ENCODE measurements at places on chromosomes 1 and 21.

GRCh38 chr1:25091658-25092057 lies 140.6 kb downstream of the SYF2 start:
- no peak for DNase-seq

DNA sequence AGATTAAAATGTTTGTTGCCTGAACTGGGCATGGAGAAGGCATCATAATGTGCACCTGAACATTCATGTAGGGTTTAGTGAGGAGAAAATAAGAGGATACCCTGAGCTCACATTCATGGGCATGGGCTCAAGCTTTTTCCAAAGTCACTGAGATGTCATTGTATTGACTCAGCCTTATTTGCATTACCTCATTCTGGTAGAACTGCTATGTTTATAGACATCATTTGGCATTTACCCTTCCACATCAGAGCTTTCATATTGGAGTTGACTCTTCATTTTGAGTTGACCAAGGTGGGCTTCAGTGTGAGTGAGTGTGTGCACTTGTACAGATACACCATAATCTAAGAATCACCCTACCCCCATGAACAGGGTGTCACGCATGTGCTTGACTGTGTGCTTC lies 143.2 kb downstream of the PBX1 start:
- DNase-seq, result no peak

DNA sequence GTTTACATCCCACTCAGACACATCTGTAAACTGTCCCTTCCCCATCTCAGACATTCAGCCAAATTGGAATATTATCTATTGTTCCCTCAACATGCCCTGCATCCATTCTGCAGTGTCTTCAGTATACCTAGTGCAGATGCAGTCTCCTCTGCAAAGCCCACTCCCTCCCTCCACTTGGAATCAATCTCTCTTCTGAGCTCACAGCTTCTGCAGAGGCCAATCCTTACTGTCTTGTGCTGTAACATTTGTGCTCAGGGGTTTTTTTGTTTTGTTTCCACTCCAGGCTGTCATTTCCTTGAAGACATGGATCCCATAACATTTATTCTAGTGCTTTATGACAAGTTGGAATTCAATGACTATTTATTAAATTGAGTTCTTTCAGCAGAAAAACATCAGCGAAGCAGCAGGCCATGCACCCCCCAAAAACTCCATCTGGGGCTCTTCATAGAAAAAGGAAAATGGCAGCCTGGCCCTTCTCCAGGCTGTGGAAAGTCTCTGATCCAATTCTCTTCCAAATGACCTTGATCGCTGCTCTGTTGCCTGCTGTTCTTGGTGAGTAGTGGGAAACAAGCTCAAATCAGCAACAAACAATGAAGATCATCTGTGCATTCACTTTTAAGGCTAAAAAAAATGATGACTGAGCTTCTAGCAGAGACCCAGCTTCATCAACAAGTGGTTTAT lies 8.7 kb downstream of the C4BPA start:
- DNase-seq, result no peak

GRCh38 chr21:18265944-18266343 lies 21.3 kb downstream of the CHODL start:
- no peak for DNase-seq

DNA sequence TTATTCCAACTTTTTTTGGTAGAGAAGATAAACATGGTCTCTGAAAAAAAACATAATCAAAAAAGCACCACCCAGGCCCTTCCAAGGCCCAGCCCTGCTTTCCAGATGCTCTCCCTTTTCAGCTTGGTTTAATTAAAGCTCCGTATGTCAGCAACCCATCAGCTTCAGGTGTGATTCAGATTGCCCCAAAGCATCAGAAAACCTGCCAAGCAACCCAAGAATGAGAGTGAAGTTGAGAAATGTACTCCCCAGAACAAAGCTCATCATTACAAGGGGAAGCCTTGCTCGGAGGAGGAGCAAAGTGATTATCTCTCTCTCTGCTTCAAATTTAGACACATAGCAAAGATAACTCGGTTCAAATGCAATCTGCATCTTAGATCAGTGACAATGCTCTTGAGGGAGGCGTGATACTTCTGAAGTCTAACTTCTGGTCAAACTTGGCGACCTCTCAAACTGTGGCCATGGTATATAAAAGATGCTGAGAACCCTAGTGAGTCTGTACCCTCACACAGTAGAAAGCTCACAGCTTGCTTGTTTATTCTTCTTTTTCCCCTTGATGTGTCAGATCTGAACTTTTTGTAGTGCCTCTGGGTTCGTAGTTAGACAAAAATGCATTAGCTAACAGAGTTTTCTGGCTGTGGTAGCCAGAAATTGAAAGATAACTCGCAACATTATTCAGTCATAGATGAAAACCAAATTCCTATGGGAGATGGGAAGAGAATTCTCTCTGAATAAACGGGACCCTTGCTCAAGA lies 63.3 kb upstream of the ZC3H11B start:
- no peak for DNase-seq

DNA sequence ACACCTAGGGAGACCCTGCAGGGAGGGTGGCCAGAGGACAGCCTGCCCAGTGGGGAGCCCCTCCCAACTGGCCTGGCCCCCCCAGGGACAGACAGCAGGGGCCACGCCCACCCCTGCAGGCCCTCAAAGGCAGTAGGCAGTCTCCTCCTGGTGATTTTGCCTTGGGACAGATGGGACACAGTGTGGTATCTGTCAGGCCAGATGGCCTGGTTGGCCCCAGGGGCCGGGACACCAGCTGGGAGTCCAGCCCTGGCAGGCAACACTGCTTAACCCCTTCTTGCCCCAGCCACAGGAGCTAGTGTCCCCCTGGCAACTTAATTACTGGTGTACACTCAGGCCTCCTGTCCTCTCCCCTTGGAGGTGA lies 17.8 kb downstream of the IFFO2 start:
- no peak for DNase-seq

- no peak for DNase-seq
Measured at GRCh38 chr1:218478336-218478735, 133.2 kb downstream of the TGFB2 start.

DNA sequence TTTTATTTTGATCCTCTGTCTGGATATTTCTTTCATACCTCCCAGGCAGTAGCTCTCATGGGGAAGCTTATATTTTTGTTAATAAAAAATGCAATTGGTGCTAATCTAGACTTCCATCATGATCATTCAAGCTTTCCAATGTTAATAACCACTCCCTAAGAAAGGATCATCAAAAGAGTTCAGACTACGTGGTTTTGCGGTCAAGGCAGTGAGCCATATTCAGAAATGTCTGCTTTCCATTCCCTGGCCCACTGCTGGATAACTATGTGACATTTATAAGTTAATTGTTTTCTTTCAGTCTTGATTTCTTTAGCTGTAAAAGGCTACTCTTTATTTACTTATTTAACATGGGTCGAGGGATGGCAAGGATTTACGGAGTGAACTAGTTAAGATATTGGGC lies 414.6 kb downstream of the LMO4 start:
- no peak for DNase-seq

DNA sequence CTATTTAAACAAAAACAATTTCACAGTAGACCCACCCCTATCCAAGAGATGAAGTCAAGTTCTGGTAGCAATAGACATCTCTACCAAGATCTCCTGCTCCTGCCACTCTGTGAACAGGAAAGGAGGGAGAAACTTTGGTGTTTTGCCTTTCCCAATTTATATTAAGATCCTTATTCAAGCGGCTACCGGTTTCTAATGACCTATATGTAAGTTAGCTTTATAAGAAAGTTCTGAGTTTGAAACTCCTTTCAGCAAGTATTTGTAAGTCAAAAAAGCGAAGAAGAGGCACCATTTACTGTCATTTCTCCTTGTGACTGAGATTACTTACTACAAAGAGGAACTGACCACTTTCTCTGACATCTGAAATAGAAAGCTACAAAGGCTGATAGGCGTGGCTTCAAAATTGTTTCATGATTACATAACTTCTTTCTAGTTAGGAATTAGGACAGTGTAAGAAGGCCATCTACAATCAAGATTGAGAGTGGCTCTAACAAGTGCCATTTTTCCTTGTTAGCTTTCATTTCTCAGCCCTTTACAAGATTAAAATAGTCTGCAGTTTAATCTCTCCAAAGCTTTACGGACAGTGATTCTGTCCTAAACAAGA lies at the start of gene MNDA:
TSS of gene MNDA (plus strand) at position 448 of the 604 bp plus-strand sequence. CDS start 10,803 bp downstream, outside the sequence.
- DNase-seq, result no peak

GRCh38 chr1:5896706-5897660 lies 95.2 kb downstream of the NPHP4 start:
- DNase-seq, result no peak

DNA sequence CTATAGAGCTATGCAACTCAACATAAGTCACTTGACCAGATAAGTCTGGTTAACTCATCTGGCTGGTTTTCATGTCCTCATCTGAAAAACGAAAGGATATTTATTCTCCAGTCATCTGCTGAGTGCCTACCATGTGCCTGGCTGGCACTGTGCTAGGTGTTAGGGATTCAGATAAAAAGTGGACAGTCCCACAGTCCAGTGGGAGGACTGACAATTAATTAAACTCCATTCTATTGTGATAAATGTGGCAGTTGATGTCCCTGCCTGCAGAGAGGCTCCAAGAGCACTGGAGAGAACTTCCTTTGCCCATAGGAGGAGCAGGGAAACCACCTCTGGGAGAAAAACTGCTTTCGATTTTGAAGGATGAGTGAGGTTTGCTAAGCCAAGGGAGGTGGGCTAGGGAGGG lies 5.4 kb downstream of the NUAK2 start:
- no peak for DNase-seq

GRCh38 chr1:175822580-175822979 lies 79.2 kb upstream of the TNR start:
- no peak for DNase-seq

- no peak for DNase-seq
Measured at GRCh38 chr1:183702813-183703198, 49.7 kb upstream of the APOBEC4 start.

DNA sequence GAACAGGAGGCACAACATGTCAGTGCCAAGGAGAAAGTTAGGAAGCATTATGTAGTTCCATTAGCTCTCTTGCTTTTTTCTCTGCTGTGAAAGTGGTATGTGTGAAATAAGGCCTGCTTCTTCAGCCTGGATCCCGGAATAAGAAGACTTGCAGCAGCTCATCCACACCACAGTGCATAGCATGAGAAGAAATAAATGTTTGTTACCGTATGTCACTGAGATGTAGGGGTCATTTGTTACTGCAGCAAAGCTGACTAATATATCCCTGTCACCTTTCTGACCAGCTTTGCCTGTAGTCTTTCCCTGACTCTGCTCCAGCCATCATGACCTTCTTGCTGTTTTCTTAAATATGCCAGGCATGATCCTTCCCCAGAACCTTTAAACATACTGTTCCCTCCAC lies 20.5 kb upstream of the MCOLN3 start:
- no peak for DNase-seq

DNA sequence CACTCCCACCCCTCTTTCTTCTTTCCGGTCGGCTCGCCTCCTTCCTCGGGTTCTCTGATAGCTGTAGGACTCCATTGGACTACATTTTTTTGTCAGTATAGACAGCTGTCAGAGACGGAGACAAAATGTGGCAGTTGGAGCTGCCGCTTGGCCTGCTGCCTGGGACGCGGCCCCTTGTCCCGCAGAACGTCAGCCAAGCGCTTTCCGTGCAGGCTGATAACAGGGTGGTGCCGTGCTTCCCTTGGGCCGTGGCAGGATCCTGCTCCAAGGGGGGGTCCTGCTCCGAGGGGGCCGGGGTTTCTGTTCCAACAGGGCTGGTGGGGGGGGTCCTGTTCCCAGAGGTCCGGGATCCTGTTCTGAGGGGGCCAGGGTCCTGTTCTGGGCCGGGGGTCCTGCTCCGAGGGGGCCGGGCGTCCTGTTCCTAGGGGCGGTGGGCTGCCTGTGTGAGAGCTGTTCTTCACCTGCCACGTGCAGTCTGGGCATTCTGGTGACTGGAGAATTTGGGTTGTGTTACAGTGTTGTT lies 4.9 kb downstream of the SKI start:
- no peak for DNase-seq

DNA sequence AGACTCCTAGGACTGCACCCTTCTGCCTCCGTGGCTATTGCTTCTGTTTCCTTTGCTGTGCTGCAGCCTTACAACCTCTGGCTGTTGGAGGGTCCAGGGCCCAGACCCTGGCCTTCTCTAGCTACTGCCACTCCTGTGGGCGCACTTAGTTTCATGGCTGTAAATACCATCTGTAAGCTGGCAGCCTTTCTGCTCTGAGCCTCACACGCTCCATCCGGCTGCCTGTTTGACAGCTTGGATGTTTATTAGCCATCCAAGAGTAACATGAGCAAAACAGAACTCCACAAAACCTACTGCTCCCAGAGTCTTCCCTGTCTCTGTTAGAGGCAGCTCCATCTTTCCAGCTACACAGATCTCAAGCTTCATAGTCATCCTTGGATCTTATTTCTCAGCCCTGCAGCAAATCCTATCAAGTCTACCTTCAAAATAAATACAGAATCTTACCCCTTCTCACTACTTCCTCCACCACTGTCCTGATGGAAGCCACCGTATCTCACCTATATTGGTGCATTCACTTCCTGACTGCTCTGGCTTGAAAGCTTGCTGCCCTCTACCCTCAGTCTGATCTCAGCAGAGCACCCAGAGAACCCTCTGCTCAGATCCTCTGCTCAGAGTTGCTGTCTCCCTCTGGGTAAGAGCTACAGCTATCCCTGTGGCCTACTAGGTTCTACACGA lies 19.1 kb downstream of the SLC25A33 start:
- no peak for DNase-seq

- no peak for DNase-seq
Measured at GRCh38 chr21:29613021-29613420, 314.3 kb downstream of the BACH1 start.

DNA sequence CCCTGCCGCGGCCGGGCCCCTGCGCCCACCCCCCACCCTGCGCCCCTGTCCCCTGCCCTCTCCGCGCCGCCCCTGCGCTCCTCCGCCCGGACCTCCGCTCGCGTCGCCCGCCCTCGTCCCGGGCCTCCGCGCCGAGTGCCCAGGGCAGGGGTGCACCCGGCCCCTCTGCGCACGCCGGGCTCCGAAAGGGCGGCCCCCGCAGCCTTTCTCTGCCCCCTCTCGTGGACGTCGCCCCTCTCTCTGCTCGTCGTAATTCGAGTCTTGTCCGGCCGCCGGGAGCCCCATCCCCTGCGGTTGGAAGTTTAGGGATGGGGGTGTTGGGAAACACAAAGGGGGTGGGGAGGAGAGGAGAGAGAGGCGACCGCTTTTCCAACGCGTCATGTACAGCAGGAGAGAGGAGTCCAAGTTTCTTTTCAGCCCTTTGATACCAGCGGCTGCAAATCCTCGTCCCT lies 407 bp downstream of the GALNT2 start:
- no peak for DNase-seq

GRCh38 chr1:177650947-177651346 lies 318.9 kb downstream of the SEC16B start:
- no peak for DNase-seq

GRCh38 chr1:71502006-71502405 lies 421.2 kb upstream of the ZRANB2 start:
- DNase-seq, result no peak

DNA sequence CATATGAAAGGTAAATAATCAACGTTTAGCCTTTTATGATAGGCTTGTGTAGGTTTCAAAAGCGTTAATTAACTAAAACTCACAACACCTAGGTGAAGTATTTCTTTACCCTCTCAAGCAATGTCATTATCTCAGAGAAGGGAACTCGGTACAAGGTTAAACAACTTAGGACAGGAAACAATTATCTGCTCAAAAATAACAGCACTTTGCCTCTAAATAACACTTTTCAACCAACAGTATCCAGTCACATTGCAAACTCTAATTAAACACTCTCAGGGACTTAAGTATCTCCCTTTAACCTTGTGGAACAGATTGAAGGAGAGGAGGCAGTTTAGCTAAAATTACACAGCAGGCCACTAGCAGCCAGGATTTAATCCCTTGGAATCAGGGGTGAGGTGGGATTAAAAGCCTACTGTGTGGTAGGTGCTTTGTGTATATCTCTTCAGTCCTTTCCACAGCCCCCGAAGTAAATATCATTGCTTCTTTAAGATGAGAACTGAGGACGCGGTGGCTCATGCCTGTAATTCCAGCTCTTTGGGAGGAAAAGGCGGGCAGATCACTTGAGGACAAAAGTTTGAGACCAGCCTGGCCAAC lies 5.2 kb upstream of the AKNAD1 start:
- no peak for DNase-seq

All from NCI-H1092 (cell line).